ENCODE measurements at places on chromosomes 2 and 18.

- no peak for DNase-seq
Observed at GRCh38 chr2:98149333-98149697, 62.3 kb downstream of the VWA3B start.

DNA sequence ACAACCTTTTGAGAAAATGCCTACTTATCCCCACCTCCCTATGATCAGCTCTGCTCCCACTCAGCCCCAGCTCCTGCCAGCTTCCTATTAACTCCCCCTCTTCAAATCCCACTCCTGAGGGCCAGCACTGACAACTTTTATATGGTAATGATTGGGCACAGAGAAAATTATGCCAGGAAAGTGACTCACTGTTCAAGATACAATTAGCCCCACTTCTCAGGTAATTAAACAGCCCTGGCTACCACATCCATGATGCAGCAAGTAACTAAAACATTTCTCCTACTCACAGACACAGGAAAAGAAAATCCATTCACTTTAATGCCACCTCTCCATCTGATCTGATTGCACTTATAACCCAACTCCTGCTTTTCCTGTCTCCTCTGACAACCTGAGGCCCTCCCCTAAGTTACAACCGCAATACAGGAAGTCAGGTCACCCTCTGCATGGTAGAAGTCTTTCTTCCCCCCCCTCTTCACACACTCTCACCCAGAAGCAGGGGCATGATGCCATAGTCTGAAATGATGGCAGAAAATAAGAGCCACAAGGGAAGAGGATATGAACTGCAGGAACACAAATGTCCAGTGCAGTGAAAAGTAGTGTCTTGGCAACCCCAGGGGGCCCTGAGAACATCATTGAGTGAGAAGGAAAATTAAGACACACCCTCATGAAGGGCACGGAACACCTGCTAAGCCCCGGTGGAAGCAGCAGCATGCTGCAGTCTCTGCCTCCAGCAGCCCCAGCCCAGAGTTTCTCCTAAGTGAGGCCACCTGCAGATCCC lies 54.4 kb downstream of the STK39 start:
- peak; percentile 14 for DNase-seq

- no peak for DNase-seq
Observed at GRCh38 chr2:35251156-35251555, 1104.4 kb upstream of the CRIM1 start.

DNA sequence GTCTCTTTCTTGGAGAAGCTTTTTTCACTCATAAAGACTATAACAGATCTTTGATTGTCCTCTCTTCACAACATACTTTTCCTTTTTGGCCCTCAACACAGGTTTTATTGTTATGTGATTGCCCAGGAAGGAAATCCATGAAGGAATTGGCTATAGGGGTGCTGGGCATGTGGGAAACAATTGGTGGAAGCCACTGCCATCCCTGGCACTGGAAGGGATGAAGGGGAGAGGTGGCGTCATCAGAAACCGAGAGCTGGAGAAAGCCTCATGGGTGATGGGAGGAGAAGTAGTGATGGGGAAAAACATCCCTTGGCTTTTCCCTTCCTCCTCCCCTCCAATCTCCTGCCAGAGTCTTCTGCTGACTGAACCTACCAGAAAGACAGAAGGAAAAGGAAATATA lies 106.2 kb downstream of the SPOPL start:
- no peak for DNase-seq

DNA sequence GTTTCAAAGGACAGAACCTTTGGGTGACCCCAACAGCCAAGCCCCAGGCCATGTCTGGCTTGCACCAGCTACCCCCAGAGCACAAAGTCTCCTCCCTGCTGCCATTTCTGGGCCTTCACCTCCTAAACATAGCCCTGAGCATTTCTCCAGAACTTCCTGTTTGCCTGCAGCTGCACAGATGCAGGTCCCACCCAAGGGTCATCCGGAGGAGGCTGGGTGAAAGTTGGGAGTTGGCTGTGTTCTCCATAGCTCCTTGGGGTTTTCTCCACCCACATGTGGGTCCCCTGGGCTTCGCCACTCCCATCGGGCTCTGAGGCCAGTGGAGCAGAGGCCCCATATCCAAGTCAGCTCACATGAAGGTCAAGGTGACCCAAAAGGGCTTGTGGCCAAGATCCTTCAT lies 4.3 kb downstream of the TNP1 start:
- no peak for DNase-seq

DNA sequence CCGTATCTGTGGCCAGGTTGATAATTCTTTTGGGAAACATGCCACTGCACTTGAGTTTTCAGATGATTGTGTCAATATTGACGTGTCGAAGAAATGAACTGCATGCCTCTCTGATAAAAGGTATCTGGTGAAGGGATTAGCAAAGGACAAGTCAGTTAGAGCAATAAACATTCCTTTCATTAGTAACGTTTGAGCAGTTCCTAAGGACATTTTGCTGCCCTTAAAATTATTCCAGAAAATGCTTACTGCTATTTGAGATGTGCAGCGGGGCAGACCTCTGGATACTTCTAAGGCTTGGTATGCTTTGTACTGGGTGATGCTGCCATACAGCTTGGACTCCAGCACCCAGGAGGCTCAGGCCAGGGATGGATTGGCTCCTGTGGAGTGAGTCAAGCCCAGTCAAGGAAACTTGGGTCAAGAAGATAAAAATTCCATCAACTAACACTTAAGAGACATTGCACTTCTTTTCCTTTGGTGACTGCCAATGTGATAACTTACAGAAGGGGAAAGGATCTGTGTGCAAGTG lies 166.7 kb downstream of the FHOD3 start:
- peak; percentile 15 for DNase-seq

GRCh38 chr2:161975062-161975812 lies 98.8 kb downstream of the DPP4 start:
- DNase-seq: no peak

- DNase-seq: no peak
Observed at GRCh38 chr2:224222291-224222690, 179.6 kb downstream of the FAM124B start.

GRCh38 chr18:13374468-13375301 lies 156.1 kb downstream of the LDLRAD4 start:
- no peak for DNase-seq

GRCh38 chr2:195663007-195663406 lies 6.0 kb downstream of the SLC39A10 start:
- DNase-seq: no peak

GRCh38 chr2:135785032-135785431 lies 43.4 kb downstream of the UBXN4 start:
- no peak for DNase-seq

DNA sequence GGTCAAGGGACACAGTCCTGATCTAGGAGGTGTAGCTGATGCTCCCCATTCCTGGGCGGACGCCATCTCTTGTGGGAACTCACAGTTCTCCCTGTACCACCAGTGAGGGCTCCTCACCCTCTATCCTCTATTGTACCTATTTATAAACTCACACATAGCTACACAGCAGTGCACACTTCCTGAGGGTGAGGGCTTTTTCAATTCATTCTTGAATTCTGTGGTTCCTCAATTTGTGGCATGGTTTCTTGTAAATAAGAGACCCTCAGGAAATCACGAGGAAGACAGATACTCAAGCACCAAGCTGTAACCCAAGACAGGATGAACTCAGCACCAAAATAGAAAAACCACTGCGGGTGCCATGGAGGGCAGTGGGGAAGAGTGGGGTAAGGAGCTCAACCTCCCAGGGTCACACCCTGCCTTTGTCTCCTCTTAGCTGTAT lies 245.9 kb upstream of the PXDN start:
- no peak for DNase-seq

DNA sequence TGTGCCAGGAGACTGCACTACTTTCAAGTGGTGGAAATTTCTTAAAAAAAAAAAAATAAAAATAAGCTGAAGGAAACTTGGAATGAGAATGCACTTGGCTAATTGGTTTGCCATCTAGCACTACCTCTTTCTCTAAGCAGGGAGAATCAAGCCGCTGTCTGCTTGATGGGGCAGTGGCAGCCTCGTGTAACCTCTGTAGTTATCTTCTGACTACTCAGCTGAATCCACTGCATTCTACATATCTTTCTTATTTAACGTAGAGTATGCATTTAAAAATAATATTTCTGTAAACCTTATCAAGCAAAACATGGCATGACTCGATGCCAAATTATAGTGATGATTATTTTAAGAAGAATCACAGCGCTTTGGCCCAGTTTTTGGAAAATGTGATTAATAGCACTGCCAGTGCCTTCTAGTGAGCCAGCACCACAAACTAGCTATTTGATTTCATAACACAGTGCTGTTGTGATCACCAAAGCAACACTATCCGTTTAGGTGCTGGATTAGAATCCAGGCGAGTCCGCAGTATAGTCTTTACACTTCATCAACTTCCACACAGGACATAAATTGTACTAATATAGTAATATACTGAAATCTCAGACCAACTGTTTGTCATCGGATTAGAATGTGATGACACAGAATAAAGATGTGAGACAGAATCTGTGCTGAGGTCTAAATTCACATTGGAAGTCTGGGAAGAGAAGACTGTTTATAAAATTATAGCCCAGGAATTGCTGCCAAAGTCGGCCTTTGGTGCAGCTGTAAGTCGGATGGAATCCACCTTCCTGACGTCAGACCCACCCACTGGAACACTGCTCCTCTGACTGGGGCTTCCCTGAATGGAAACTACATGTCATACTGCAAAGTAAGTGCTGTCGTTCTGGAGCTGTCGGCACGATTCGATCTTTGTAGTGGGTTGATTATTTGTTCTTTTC lies 136.5 kb upstream of the ETAA1 start:
- no peak for DNase-seq

- DNase-seq: no peak
Observed at GRCh38 chr2:137729305-137729704, 235.0 kb upstream of the HNMT start.

Data from NCI-H510A (cell line).